Muscle of back (tissue), 13 donors: ENCODE measurements at places on chromosomes 7 and 10.

DNA sequence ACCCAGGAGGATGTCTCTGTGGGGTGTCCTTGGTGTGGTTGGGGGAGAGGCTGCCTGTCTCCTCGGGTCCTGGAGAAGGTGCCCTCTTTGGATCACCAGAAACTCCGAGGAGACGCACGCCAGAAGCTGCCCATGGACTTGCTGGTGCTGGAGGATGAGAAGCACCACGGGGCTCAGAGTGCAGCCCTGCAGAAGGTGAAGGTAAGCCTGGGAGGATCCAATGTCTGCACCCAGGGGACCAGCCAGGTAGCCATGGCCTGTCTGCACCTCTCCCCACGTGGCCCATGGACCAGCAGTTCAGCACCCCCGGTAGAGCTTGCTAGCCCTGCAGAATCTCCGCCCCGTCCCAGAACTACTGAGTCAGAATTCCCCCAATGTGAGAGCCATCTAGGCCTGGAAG lies 5.1 kb downstream of the ANKRD2 start:
- no peak for DNase-seq

DNA sequence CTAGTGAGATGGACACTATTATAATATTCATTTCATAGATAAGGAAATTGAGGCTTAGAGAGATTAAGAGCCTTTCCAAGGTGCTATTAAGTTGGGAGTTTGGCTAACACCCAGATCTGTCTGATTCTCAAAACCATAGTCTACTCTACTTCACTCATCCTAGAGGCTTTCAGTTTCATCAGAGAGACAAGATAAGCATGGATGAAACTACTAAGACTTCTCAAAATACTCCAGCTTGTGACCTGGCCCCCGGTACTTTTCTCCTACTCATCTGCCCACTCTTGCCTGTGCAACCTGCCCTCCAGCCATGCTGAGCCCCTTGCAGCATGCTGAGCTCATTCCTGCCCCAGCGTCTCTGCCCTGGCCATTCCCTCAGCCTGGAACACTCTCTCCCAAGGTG lies 12.2 kb upstream of the SLC35B4 start:
- DNase-seq: no peak

- no peak for DNase-seq
Observed at GRCh38 chr7:51080216-51080615, 236.4 kb downstream of the COBL start.

GRCh38 chr7:105649727-105650381 lies 68.6 kb upstream of the EFCAB10 start:
- peak; percentile 22 for DNase-seq

DNA sequence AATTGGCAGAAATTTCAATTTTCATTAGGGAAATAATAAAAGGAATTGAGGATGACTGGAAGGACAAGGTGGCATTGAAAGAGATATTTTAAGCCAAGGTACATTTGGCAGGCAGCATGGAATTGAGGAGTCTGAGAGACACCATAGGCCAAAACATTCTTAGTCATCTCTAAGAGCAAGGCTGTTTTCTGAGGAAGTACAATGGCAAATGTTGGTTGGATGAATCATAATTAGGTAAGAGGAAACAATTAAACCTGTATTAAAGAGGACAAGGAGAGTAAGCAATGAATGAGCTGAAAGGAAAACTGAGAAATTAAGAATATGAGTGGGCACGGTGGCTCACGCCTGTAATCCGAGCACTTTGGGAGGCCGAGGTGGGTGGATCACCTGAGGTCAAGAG lies 86.3 kb downstream of the MRPL32 start:
- no peak for DNase-seq

DNA sequence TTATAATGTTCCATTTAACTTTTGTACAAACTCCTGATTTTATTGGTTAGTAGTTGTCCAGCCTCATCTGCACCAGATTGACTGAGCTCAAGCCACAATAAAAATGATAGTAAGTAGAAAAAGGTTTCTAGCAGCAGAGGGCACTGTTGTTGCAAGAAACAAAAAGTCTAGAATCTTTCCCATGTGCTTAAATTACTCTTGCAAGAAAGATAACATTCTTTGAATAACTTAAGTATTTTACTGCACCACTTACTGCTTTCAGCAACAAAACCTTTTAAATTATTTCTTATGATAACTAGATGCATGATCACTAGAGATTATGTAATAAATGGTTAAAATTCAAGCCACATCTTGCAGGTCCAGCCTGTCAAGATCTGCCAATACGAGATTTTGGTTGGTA lies 27.0 kb downstream of the LMOD2 start:
- peak; percentile 42 for DNase-seq

- no peak for DNase-seq
Observed at GRCh38 chr10:71534568-71535194, 138.0 kb downstream of the CDH23 start.

GRCh38 chr10:103572347-103573204 lies 79.1 kb downstream of the NEURL1 start:
- no peak for DNase-seq

GRCh38 chr10:112907893-112908292 lies 42.2 kb upstream of the TCF7L2 start:
- no peak for DNase-seq

DNA sequence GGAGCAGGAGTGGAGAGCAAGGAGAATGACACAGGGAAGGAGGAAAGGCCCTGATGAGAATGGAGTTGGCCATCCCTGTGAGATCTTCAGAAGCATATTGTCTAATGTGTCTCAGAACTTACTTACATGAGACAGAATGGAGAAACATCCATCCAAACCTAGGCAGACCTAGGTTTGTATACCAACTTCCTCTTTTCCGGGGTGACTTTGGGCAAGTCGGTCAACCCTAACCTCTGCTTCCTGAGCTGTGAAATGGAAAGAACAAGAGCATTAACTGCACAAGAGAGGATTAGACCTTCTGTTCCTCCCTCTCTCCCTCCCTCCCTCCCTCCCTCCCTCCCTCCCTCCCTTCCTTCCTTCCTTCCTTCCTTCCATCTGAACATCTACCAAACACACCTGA lies 4.5 kb downstream of the GHRHR start:
- DNase-seq: no peak

- no peak for DNase-seq
Observed at GRCh38 chr7:27188386-27189294, 3.6 kb upstream of the HOXA11 start.
